Jurkat, Clone E6-1 (cell line): ENCODE measurements at places on chromosomes 1 and 21.

DNA sequence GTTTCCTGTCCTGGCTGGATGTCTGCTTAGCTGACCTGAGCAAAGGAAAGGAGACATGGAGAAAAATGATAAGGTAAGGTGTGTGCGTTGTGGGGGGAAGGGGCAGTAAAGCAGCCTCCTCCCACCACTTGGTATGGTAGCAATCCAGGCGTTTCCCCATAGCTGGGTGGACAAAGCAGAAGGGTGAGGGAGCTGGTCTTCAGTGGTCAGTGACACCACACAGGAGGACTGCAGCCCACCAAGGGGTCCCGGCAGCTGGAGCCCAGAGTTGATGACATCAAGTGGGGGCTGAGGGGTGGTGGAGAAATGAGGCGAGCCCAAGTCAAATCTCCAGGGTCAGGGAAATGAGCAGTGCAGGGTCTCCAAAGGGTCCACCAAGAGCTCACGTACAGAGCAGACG is 69.3 kb upstream of the LRRN2 start:
- DNase-seq: no peak

DNA sequence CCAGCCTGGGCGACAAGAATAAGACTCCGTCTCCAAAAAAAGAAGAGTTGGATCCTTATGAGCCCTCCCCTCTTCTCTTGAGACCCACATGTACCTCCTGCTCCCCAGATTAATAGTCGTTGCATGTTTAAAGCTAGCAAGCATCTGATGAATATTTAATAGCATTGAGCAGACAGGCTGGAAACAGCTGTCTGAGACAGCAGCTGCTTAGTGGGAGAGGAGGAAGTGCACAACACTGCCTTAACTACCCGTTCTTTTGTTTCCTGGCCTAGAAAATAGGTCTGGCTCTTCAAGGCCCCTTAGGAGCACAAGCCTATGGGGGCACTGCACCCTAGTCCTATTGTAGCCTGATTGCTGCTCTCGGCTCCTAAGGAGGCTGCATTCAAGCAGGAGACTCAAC is 17.3 kb upstream of the TMEM39B start:
- DNase-seq: no peak

DNA sequence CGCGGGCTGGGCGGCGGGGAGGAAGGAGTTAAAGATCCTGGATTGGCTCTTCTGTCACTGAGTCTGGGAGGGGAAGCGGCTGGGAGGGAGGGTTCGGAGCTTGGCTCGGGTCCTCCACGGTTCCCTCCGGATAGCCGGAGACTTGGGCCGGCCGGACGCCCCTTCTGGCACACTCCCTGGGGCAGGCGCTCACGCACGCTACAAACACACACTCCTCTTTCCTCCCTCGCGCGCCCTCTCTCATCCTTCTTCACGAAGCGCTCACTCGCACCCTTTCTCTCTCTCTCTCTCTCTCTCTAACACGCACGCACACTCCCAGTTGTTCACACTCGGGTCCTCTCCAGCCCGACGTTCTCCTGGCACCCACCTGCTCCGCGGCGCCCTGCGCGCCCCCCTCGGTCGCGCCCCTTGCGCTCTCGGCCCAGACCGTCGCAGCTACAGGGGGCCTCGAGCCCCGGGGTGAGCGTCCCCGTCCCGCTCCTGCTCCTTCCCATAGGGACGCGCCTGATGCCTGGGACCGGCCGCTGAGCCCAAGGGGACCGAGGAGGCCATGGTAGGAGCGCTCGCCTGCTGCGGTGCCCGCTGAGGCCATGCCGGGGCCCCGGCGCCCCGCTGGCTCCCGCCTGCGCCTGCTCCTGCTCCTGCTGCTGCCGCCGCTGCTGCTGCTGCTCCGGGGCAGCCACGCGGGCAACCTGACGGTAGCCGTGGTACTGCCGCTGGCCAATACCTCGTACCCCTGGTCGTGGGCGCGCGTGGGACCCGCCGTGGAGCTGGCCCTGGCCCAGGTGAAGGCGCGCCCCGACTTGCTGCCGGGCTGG is at the start of gene NPR1:
Gene NPR1 (plus strand): TSS at position 170 of the 818 bp plus-strand sequence. CDS start 421 bp downstream, at position 591.
- DNase-seq: no peak

DNA sequence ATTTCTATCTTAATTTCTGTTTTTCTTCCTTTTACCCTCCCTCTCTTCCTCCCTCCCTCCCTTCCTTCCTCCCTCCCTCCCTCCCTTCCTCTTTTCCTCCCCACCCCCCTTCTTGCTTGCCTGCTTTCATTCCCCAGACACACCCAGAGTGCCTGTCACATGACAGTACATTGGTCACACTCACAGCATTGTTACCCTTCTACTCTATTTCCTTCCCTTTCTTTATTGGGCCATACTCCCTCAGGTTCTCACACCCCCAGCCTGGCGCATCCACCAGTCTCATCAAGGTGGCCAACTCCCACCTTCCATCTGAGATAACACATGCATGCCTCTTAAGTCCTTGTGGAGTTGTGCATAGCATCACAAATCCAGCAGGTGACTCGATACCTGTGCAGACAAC is 10.9 kb downstream of the TMPRSS3 start:
- no peak for DNase-seq

GRCh38 chr1:32811265-32811664 is 5.9 kb downstream of the YARS1 start:
- DNase-seq: no peak

DNA sequence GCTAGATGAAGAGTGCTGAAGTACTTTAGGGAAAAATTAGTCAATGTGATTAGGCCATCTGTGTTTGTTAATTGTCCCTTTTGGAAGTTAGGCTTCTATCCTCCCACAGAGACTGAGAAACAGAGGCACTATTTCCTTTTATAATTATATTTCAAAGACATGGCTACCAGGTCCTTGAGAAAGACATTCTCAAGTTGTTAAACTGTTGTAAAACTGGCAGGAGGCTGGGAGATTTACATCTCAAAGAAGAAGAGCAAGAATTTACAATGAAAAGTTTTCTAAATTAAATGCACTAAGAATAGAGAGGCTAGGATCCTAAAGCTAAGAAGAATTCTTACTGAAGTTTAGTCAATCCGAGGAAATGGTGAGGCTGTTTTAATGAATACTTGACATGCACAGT is 74.0 kb upstream of the BRINP3 start:
- DNase-seq: no peak

- no peak for DNase-seq
These were observed at the start of gene BARHL2 for GRCh38 chr1:90716552-90717355. Gene BARHL2 (minus strand): TSS chr1:90717302. CDS start chr1:90717195, 107 bp downstream.

DNA sequence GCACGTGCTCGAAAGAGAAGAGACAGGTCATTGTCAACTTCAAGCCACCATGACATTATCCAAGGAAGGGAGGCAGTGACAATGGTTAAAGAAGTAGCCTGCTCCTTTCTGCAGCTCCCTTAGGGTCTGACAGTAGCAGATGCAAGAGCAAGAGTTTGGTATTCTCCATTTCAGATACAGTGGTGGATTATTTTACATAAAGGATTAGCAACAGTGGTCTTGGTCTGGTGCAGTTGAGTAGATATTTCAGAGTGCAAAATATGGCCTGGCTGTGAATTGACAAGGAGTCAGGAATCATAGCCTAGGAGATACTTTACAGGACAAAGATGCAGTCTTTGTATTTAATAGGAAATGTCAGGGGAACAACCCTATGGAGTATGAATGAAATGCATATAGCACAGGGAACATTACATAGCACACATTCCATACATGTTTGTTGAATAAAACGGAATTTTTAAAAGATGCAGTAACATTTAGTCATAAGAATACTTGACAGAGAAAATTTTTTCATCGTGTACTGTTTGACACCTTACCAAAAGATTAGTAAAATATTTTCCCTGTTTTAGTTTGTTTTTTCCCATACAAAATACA is 41.8 kb downstream of the CHRM3 start:
- DNase-seq: no peak

- peak; percentile 57 for DNase-seq
These were observed 12.3 kb downstream of the NCF2 start for GRCh38 chr1:183577897-183578465.

- no peak for DNase-seq
These were observed 22.2 kb downstream of the ACTL8 start for GRCh38 chr1:17777330-17777729.

- DNase-seq: no peak
These were observed 774 bp upstream of the DYRK1A start for GRCh38 chr21:37365517-37366481.

- no peak for DNase-seq
These were observed 46.9 kb downstream of the GIPC2 start for GRCh38 chr1:78092643-78093042.

DNA sequence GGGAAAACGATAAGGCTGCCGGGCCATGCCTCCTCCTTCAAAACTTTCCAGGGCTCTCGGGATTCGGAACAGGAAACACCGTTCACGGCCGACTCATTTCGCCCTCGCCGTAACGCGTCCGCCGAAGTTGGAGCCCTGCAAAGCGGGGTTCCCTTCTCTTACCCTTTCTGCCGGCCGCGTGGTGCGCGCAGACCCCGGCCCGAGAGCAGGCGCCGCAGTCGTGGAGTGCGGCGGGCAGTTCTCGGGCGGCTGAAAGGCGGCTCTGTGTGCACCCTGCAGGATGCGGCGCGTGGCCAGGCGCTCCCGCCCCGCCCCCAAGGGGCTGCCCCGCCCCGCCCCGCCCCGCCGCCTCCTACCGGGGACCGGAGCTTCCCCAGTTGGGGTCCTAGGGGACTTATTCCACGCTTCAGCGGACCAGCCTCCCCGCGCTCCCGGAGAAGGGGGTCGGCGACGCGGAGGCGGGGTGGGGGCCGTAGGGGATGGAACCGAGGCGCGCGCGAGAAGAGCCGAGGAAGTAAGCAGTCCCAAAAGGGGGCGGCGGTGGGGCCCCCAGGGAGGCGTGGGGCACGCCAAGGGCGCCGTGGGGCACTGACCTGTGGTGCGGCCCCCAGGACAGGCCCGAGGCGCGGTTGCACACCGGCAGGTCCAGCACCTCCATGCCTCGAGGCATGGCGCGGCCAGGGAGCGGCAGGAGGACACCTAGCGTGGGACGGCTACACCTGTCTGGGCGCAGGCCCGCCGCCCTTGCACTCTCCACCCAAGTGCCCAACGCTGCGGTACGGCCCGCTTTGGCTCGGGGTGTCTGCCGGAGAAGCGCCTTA is at the start of gene MCOLN2:
Gene MCOLN2 (minus strand): TSS at position 268 of the 821 bp plus-strand sequence. CDS start 241 bp downstream, at position 27.
- no peak for DNase-seq

DNA sequence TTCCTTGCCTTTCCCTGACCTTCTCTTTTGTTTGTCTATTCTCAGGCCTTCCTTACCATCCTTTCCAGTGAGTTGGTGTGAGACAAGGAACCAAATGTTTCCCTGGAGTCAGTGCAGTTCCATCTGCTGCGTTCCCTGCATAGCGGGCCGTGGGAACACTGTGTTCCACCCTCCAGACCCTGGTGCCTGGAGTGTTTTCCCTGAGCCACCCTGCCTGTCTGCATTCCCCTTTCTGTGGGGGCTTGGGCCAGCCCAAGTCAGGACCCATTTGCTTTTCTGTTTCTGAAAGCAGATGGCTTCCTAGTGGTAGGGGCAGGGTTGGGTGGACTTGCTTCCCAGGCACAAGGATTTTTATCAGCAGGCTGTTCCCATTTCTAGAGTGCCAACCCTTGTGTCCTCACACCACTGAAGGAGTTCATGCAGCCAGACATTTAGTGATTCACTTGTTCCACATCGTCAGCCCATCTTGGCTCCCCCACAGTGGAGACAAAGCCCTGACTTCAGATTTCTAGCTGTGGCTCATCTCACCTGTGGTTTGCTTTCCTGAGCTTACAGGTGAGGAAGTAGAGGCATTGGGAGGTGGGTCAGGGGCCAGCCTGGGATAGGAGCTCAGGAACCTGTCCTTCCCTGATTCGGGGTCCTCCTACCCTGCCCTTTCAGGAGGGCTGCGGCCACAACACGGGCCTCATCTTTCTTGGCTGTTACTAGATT is 14.1 kb upstream of the MYOG start:
- DNase-seq: no peak

DNA sequence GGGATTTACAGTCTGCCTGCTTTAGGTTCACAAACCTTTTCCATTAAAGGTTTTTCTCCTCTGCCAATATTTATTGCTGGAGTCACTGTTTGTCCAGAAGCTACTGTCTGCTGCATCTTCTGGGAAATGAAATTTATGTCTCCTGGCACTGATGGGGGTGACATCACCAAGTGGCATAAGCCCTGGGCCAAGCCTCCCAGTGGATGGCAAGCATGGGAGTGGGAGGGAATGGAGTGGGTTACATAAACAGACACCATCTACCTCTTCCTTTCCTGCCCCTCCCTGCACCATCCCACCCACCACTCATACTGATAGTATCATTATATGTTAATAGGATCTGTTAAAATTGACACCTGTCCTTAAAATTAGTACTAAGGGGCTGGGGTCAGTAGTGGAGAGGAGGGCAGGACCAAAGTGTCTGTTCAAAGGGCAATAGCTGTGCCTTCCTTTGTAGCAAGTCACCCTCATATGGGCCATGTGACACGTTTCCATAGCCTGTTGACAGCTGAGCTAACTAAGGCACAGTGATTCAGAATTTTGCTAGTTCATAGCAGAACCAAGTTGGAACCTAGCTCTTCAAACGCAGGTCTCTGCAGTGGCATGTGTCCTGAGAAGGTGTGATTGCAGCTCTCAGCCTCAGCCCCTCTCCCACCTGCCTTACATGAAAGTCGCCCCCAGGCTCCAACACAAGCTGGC is 71.0 kb downstream of the MAB21L3 start:
- no peak for DNase-seq

GRCh38 chr21:41602531-41602930 is 94.6 kb upstream of the TMPRSS2 start:
- no peak for DNase-seq

DNA sequence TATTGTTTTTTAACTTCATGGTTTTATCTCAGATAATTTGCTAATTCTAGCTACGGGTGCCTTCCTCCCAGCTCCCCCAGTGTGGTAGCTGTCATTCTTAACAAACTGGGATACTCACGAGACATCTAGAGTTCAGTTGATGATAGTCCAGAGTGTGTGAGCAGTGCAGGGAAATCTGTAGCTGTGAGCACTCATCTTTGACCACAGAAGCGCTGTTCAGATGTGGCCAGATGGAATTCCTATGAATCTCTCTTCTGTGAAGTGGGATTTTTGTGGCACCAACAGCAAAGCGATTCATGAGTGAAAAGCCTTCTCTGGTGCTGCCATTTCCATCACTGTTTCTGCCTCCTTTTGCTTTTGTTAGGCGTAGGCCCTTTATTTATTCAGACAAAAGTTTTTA is 125.1 kb downstream of the NFIA start:
- no peak for DNase-seq

GRCh38 chr1:8121261-8122159 is 95.4 kb upstream of the ERRFI1 start:
- DNase-seq: no peak

GRCh38 chr1:22340873-22341272 is 110.8 kb upstream of the ZBTB40 start:
- DNase-seq: no peak

- no peak for DNase-seq
These were observed 242.7 kb upstream of the JUN start for GRCh38 chr1:59026472-59026948.

- DNase-seq: no peak
These were observed 22.3 kb downstream of the BLZF1 start for GRCh38 chr1:169390303-169390702.

GRCh38 chr1:214402613-214403083 is 121.7 kb downstream of the SMYD2 start:
- DNase-seq: no peak

- DNase-seq: peak; percentile 80
These were observed 18.1 kb downstream of the GPR157 start for GRCh38 chr1:9110669-9111356.
